ENCODE measurements at places on chromosomes 16 and 17. TPM values are rescaled to one million over a fixed set of nuclear protein-coding genes. Genes with fewer than 3 reads are reported as not detected.

GRCh38 chr17:260944-261343 is 79.5 kb upstream of the DOC2B start:
- DNase-seq: no peak

- no peak for DNase-seq
Observed at GRCh38 chr17:63596856-63597586, 3.7 kb upstream of the TACO1 start.

DNA sequence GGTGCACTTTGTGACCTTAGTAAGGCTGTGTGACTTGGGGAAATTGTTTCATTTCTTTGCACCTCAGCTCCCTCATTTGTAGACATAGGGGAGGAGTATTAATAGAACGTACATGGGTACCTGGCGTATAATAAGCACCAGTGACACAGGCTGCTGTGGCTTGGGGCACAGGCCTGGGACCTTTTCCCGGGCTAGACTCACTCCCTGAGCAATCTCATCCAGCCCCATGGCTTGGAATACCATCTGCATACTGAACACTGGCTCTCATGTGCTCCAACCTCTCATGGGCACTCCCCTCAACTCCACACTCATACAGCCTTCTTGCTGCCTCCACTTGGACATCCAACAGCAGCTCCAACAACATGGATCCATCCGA is 41.0 kb upstream of the MRPS23 start:
- DNase-seq: no peak

The KLHL11 gene
- 3.0 TPM for total RNA-seq

GRCh38 chr16:77807-78443 is at the start of gene MPG:
Gene MPG, plus strand, starts transcription at chr16:78225. Its CDS starts 85 bp downstream, at chr16:78310.
- peak; percentile 94 for DNase-seq

The TBC1D3I gene
- 0.30 TPM for total RNA-seq

GRCh38 chr16:86563469-86564345 is 2.9 kb upstream of the FOXC2 start:
- DNase-seq: peak; percentile 92

DNA sequence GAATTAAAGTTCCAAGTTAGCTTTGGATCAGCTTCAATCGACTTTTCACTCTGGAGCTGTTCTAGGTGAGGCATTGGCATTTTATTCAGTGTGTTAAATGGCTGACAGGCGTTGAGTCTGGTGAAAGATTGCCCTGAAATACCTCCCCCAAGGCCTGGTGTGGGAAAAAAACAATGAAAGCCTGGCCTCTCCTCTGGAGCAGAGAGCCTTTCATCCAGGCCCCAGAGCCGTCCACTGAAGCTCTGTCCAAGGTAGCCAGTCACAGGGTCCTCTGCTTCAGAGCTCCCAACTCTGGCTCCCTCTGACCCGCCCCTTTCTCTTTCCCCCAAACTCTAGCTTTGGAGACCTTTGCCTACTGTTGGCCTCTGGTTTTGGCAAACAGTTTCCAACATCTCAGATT is 123.6 kb upstream of the CRHR1 start:
- DNase-seq: no peak

The CSH1 gene
- total RNA-seq: not detected

- DNase-seq: no peak
Observed at GRCh38 chr17:4170639-4171280, 27.8 kb downstream of the CYB5D2 start.

The OMG gene
- not detected for total RNA-seq

Data from Right ventricle myocardium superior (tissue), 1 donor.